ENCODE measurements at places on chromosomes 4 and X. TPM values are rescaled to one million over a fixed set of nuclear protein-coding genes. Genes with fewer than 3 reads are reported as not detected.

Gene CORIN
- 84.6 TPM for total RNA-seq

Gene KIAA1210
- not detected for total RNA-seq

Gene HPGDS
- total RNA-seq = 0.83 TPM

Gene MAP7D2
- 0.53 TPM for total RNA-seq

Gene CXCL13
- total RNA-seq = not detected

Gene ASB12
- 5.1 TPM for total RNA-seq

Gene RNF150
- 72.5 TPM for total RNA-seq

- no peaks in the 10 kb centered on the region for H3K27me3 ChIP-seq
- no peaks in the 10 kb centered on the region for H3K36me3 ChIP-seq
- DNase-seq = no peak
- H3K4me3 ChIP-seq = no peak overlapping the region
- no peaks in the 10 kb centered on the region for H3K4me1 ChIP-seq
Observed at GRCh38 chr4:82983444-82983843, 27.2 kb downstream of the LIN54 start.

DNA sequence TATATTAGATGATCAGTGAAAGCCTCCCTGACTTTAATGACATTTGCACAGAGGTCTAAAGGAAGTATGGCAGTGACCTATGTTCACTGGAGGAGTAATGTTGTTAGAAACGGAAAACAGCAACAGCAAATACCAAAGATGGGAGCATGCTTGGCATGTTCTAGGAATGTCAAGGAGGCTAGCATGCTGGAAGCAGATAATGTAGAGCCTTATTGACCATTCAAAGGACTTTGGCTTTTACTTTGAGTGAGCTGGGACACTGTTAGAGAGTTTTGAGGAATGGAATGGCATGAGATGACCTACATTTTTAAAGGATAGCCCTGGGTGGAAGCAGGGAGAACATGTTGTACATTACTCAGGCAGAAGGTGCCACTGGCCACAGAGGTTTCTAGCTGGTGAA, 6.0 kb downstream of the RPA4 start:
- H3K4me1 ChIP-seq = no peaks in the 10 kb centered on the region
- H3K36me3 ChIP-seq = no peaks in the 10 kb centered on the region
- no peak overlapping the region for H3K27ac ChIP-seq
- no peak for DNase-seq

DNA sequence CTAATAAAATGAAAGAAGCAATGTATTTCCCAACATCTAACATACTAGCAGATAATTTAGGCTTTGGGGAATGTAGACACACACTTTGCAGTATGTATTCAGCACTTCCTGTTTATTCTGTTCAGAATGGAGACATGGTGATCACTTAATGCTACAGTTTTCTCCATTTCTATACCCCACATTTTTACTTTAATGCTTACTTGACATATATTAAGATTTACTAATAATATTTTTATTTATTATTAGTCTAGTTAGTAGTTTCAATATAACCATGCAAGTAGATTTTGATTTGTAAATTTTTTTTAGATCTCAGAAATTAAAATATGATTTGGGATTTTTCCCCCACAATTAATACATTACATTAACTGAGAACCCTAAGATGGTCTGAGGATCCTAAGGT, 98.4 kb downstream of the PRSS12 start:
- no peaks in the 10 kb centered on the region for H3K27me3 ChIP-seq
- H3K4me1 ChIP-seq = no peaks in the 10 kb centered on the region
- no peaks in the 10 kb centered on the region for H3K36me3 ChIP-seq
- H3K4me3 ChIP-seq = no peak overlapping the region
- DNase-seq = no peak

DNA sequence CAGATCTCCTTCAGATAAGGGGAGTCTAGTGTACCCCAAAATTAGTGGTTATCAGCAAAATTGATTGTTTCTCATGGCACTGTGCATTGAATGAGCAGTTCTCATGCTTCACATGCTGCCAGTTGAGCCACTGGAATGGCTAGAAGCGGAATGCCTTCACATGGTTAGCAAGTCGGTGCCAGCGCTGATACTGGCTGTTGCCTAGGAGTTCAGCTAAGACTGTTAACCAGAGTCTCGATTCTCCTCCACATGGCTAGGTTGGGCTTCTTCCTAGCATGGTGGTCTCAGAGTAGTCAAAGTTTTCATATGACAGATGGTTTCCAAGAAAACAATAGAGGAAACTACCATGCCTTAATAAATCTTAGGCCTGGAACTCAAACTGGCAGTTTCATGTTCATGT, 12.2 kb downstream of the ANTXR2 start:
- no peak for DNase-seq
- no peaks in the 10 kb centered on the region for H3K4me1 ChIP-seq
- peaks cover 41% of the 10 kb centered on the region for H3K36me3 ChIP-seq
- H3K27me3 ChIP-seq = no peaks in the 10 kb centered on the region

DNA sequence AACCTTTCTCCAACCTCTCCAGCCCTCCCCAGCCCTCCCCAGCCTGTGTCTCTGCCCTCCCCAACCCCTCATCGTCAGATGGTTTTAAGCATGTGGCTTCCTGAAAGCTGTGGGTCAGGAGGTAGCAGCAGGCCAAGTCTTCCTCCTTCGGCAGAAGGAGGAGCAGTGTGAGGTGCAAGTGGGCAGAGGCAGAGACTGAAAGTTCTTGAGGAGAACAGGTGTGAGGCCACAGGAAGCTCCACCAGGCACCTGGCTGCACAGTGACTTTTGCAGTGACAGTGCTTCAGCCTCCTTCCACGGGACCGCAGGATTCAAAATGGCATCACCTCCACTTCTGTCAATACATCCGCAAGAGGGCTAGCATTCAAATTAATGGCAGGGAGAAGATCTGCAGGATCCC, 203.9 kb upstream of the LEF1 start:
- no peak overlapping the region for H3K27ac ChIP-seq

DNA sequence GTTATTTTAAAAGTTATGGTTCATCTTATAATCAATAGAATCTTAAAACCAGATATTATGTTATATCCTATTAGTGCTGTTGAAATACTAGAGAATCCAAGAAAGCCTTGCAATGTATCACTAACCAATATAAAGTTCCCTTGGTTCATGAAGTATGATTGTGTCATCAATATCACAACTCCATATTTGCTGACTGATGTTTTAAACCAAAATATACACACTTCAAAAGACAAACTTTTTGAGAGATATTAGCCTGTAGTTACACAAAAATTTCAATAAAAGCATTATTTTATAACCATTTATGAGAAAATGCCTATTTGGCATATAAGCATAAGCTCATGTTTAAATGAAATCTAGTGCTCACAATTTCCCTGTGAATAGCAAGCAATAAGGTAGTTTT, 198.6 kb downstream of the CENPC start:
- H3K27ac ChIP-seq = no peak overlapping the region
- no peaks in the 10 kb centered on the region for H3K4me1 ChIP-seq
- H3K4me3 ChIP-seq = no peak overlapping the region
- H3K27me3 ChIP-seq = no peaks in the 10 kb centered on the region
- no peaks in the 10 kb centered on the region for H3K36me3 ChIP-seq

GRCh38 chrX:153827903-153828302, 2.4 kb downstream of the PDZD4 start:
- H3K4me1 ChIP-seq = no peaks in the 10 kb centered on the region
- no peaks in the 10 kb centered on the region for H3K36me3 ChIP-seq
- no peak overlapping the region for H3K4me3 ChIP-seq
- no peaks in the 10 kb centered on the region for H3K27me3 ChIP-seq

DNA sequence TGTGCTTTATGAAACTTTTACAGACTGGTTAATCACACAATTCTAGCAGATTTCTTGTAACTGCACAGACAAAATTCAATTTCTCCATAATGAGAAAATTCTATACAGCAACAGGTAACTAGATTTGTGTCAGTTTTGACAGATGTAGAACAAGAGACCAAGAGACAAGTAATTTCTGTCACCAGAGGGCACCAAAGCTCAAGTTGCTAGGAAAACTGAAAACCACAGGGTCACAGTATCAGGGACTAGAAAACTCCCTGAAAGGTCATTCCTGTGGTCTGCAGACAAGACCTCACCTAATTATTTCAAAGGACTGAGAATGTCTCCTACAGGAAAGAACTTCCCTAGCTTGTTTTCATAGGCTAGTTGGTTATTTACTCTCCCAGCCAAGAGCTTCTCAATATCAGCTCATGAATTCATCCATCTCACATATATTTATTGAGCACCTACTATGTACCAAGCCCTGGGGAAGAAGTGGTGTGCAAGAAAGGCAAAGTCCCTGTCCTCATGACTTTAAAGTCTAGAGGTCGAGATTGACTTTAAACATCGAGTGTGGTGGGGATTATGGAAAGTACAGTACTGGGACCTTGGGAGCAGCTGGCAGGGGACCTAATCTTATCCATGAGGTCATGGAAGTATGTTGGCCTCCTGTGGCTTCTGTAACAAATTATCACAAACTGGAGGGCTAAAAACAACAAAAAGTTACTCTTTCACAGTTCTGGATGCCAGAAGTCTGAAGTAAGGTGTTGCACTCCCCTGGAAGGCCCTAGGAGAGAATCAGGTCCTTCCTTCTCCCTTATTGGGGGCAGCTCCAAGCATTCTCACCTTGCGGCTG, 47.8 kb upstream of the SETD7 start:
- H3K4me1 ChIP-seq = no peaks in the 10 kb centered on the region
- no peak overlapping the region for H3K27ac ChIP-seq
- no peak overlapping the region for H3K4me3 ChIP-seq
- H3K36me3 ChIP-seq = no peaks in the 10 kb centered on the region
- H3K27me3 ChIP-seq = no peaks in the 10 kb centered on the region

DNA sequence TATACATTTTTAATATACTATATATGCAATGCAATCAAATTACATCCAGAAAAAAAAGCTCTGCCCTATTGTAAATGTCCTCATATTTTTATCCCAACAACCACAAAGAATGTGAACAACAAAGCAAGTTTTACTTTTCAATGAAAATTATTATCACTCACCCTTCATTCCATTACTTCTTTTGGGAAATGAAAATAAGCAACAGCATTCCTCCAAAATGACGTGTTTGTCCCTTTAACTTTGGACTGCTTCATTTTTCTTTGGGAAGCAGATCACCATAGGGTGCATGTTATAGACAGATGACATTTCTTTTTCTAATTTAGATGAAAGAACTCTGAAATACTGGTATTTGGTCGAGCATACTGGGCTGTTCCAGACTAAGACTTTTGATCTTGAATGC, 667.1 kb upstream of the BOD1L1 start:
- no peak for DNase-seq
- no peak overlapping the region for H3K4me3 ChIP-seq
- no peaks in the 10 kb centered on the region for H3K36me3 ChIP-seq
- no peaks in the 10 kb centered on the region for H3K27me3 ChIP-seq

- no peak overlapping the region for H3K27ac ChIP-seq
- DNase-seq = no peak
- no peaks in the 10 kb centered on the region for H3K36me3 ChIP-seq
- no peaks in the 10 kb centered on the region for H3K27me3 ChIP-seq
- no peak overlapping the region for H3K4me3 ChIP-seq
Observed at GRCh38 chr4:85715991-85716737, 241.2 kb downstream of the ARHGAP24 start.

DNA sequence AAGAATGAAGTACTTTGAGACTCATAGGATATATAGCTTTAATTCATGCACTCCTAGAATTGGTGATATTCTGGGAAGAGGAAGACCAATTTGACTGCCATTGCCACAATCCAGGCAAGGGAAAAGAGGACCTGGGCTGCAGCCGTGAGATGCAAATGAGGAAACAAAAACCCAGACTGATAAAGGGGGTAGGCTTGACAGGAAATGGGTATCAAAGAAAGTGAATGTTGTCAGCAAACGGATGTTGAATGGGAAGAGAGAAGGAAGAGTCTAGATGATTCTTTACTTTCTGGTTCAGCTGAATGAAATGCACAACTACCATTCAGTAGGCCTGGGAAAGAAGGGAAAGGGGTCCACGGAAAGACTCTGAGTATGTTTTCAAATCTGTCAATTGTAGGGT, 17.1 kb upstream of the ARHGEF6 start:
- no peak overlapping the region for H3K4me3 ChIP-seq
- no peaks in the 10 kb centered on the region for H3K4me1 ChIP-seq
- H3K27ac ChIP-seq = no peak overlapping the region

- no peaks in the 10 kb centered on the region for H3K36me3 ChIP-seq
- H3K27me3 ChIP-seq = no peaks in the 10 kb centered on the region
- H3K4me3 ChIP-seq = no peak overlapping the region
- H3K27ac ChIP-seq = no peak overlapping the region
- no peaks in the 10 kb centered on the region for H3K4me1 ChIP-seq
Observed at GRCh38 chr4:23969635-23970145, 79.8 kb upstream of the PPARGC1A start.

GRCh38 chrX:150697641-150698040, 4.4 kb downstream of the MTMR1 start:
- H3K4me3 ChIP-seq = no peak overlapping the region
- H3K36me3 ChIP-seq = no peaks in the 10 kb centered on the region
- no peak for DNase-seq

- no peak overlapping the region for H3K4me3 ChIP-seq
- no peaks in the 10 kb centered on the region for H3K4me1 ChIP-seq
- H3K36me3 ChIP-seq = peaks cover 87% of the 10 kb centered on the region
- no peak overlapping the region for H3K27ac ChIP-seq
- no peak for DNase-seq
Observed at GRCh38 chr4:39881789-39882188, 95.9 kb downstream of the PDS5A start.

- no peaks in the 10 kb centered on the region for H3K27me3 ChIP-seq
- no peak overlapping the region for H3K27ac ChIP-seq
- H3K36me3 ChIP-seq = no peaks in the 10 kb centered on the region
- no peaks in the 10 kb centered on the region for H3K4me1 ChIP-seq
- no peak overlapping the region for H3K4me3 ChIP-seq
- DNase-seq = no peak
Observed at GRCh38 chrX:580030-580429, 50.6 kb upstream of the SHOX start.

- H3K4me3 ChIP-seq = no peak overlapping the region
- peaks cover 13% of the 10 kb centered on the region for H3K27me3 ChIP-seq
Observed at GRCh38 chrX:39877905-39878304, 219.9 kb downstream of the BCOR start.

DNA sequence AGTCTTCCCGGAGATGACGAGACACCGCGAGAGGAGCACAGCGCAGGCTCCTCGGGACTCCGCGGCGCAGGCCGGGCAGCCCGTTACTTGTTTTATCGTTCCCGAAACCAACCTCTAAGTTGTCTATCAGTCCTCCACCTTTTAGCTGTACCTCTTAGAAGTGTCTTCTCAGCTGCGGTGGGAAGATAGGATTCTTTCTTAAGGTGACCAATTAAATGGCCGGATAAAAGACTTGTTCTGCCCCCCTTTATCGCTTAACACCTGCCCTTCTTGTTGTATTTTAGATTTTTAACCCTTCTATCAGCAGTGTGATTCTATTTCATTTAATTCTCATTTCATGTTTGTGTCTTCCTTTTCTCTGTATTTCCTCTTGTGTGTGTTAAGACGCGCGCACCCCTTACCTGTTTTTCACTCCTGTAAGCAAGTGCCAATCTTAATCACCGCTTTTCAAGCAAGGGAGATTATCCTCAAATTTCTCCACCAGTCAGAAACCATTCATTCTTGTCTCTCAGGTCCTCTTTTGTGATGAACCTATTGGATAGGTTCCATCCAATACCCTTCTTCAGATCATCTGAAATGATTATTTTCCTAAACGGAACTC, at the start of gene SLC9B2:
Gene SLC9B2 (minus strand): TSS at position 15 of the 601 bp plus-strand sequence. CDS start 9,211 bp downstream, outside the sequence.
- DNase-seq = no peak
- peaks cover 1% of the 10 kb centered on the region for H3K36me3 ChIP-seq
- H3K27me3 ChIP-seq = no peaks in the 10 kb centered on the region
- H3K4me1 ChIP-seq = peaks cover 17% of the 10 kb centered on the region

GRCh38 chr4:113131621-113132020, 82.2 kb downstream of the ANK2 start:
- no peaks in the 10 kb centered on the region for H3K27me3 ChIP-seq
- no peaks in the 10 kb centered on the region for H3K36me3 ChIP-seq
- H3K4me1 ChIP-seq = no peaks in the 10 kb centered on the region
- no peak for DNase-seq
- no peak overlapping the region for H3K27ac ChIP-seq
- no peak overlapping the region for H3K4me3 ChIP-seq
